CD8-positive, alpha-beta memory T cell (primary cell): ENCODE measurements at places on chromosomes 4 and X. TPM values are rescaled to one million over a fixed set of nuclear protein-coding genes. Genes with fewer than 3 reads are reported as not detected.

DNA sequence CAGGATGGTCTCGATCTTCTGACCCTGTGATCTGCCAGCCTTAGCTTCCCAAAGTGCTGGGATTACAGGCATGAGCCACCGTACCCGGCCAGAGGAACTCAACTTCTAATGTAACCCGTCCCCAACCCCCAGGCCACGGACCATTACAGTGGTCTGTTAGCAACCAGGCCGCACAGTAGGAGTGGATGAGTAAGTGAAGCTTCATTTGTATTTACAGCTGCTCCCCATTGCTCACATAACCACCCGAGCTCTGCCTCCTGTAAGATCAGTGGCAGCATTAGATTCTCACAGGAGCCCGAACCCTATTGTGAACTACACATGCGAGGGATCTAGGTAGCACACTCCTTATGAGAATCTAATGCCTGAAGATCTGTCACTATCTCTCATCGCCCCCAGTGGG is 119.6 kb downstream of the SHROOM3 start:
- H3K27me3 ChIP-seq: peaks cover 4% of the 10 kb centered on the region
- no peak for DNase-seq
- H3K27ac ChIP-seq: no peak overlapping the region
- H3K4me3 ChIP-seq: no peak overlapping the region

RAB40AL gene
- total RNA-seq: 0.49 TPM

DNA sequence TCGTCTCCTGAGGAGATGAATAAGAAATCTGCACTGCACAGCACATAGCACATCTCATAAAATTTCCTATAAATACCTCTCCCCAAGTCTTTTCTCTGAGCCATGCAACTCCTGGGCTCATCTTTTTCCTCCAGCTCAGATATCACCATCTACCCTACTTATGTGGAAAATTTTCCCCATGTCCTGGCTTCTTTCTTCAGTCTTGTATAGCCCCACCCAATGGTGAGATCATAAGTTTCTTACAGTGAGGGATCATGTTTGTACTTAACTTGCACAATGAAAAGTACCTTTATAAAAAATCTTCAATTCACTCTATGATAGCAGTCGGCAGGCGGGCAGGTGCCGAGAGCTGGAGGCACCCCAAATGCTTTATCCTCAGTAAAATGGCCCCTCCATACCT is 198.6 kb upstream of the S100G start:
- H3K27ac ChIP-seq: no peak overlapping the region
- no peak overlapping the region for H3K4me3 ChIP-seq
- no peak for DNase-seq
- no peaks in the 10 kb centered on the region for H3K36me3 ChIP-seq

DNA sequence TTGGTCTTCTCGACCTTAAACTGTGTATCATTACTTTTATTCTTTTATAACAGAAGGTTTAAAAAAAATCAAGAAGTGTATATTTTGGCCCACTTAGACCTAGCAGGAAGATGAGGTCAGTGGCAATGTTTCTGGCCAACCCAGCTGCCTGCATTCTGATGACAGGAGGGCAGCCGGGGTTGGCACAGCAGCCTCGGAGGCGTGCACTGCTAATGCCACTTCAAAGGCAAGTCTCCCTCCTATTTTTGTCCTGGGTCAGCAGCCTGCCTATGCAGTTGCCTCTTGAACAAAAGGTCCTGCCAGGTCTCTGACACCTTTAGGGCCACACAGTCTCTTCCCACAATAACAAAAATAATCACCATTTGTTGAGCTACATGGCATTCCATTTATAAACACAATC is 89.4 kb upstream of the MYOZ2 start:
- no peak overlapping the region for H3K27ac ChIP-seq
- no peak overlapping the region for H3K4me3 ChIP-seq
- no peak for DNase-seq
- H3K27me3 ChIP-seq: no peaks in the 10 kb centered on the region
- peaks cover 4% of the 10 kb centered on the region for H3K4me1 ChIP-seq

- H3K4me3 ChIP-seq: peak overlapping the region; percentile 26
- peaks cover 52% of the 10 kb centered on the region for H3K4me1 ChIP-seq
- H3K27ac ChIP-seq: no peak overlapping the region
- no peak for DNase-seq
These were observed 52.7 kb downstream of the IRF2 start for GRCh38 chr4:184421533-184422155.

GPRASP1 gene
- total RNA-seq: 4.2 TPM

- no peaks in the 10 kb centered on the region for H3K36me3 ChIP-seq
- no peak overlapping the region for H3K4me3 ChIP-seq
- H3K4me1 ChIP-seq: no peaks in the 10 kb centered on the region
- no peak for DNase-seq
These were observed 56.6 kb downstream of the AMELX start for GRCh38 chrX:11349661-11350337.

- no peaks in the 10 kb centered on the region for H3K4me1 ChIP-seq
- H3K27ac ChIP-seq: no peak overlapping the region
- H3K4me3 ChIP-seq: no peak overlapping the region
- no peaks in the 10 kb centered on the region for H3K36me3 ChIP-seq
- no peak for DNase-seq
- no peaks in the 10 kb centered on the region for H3K27me3 ChIP-seq
These were observed 125.3 kb upstream of the LNX1 start for GRCh38 chr4:53716471-53717063.

RBM47 gene
- total RNA-seq: 1.4 TPM

CTAG2 gene
- 47.3 TPM for total RNA-seq

SLC6A8 gene
- 1.0 TPM for total RNA-seq

PAGE1 gene
- not detected for total RNA-seq

PCDH19 gene
- not detected for total RNA-seq

DNA sequence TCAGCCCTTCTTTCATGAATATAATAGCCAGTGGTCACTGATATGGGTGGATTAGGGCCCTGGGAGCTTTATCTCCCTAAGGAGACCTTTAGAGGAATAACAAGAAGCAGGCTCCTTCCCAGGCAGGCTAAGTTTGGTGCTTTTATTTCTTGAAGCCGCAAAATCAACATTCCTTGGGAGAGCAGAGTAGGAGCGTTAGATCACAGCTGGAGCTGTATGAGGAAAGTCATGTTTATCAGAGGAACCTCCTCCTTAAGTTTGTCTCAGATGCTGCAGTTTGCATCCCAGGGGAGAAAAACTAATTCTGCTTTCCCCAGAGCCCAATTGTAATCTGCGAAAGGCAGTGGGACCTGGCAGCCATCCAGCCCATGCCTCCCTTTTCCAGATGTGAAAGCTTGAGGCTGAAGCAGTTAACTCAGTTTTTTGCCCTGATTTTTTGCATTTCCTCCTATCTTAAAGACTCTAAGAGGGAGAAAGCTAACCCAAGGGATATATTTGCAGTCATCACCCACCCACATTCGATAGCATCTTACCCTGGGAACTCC is 186.0 kb upstream of the FRMPD4 start:
- no peaks in the 10 kb centered on the region for H3K27me3 ChIP-seq
- no peak for DNase-seq
- H3K36me3 ChIP-seq: no peaks in the 10 kb centered on the region
- H3K27ac ChIP-seq: no peak overlapping the region

RBM46 gene
- not detected for total RNA-seq

ADRA2C gene
- total RNA-seq: not detected

GRCh38 chr4:112282860-112283667 is 2.6 kb downstream of the TIFA start:
- no peaks in the 10 kb centered on the region for H3K27me3 ChIP-seq
- no peak overlapping the region for H3K27ac ChIP-seq
- no peaks in the 10 kb centered on the region for H3K36me3 ChIP-seq
- H3K4me3 ChIP-seq: no peak overlapping the region
- H3K4me1 ChIP-seq: peaks cover 43% of the 10 kb centered on the region

DNA sequence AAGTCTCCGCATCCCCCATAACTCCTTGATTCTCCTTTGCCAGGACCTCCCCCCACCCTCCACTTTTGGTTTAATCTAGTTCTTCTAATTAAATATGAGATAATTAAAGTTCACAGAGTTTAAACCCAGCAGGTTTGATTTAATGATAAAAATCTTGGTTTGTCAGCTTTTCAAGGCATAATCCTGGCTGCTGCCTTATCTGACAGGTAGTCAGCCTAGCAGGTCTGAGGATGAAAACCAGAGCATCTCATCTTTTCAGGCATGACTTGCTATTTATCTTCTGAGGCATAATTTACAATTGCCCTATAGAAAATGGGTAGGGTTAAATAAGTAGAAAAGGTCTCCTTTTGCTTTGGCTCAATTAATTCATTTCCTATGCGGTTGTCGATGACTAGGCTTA is 591.2 kb downstream of the RPA4 start:
- H3K36me3 ChIP-seq: no peaks in the 10 kb centered on the region
- no peak for DNase-seq
- H3K4me1 ChIP-seq: no peaks in the 10 kb centered on the region

GRCh38 chr4:15771216-15772058 is 6.7 kb upstream of the CD38 start:
- peaks cover 43% of the 10 kb centered on the region for H3K4me1 ChIP-seq
- DNase-seq: no peak
- no peak overlapping the region for H3K4me3 ChIP-seq
- H3K36me3 ChIP-seq: no peaks in the 10 kb centered on the region
- no peaks in the 10 kb centered on the region for H3K27me3 ChIP-seq

DNA sequence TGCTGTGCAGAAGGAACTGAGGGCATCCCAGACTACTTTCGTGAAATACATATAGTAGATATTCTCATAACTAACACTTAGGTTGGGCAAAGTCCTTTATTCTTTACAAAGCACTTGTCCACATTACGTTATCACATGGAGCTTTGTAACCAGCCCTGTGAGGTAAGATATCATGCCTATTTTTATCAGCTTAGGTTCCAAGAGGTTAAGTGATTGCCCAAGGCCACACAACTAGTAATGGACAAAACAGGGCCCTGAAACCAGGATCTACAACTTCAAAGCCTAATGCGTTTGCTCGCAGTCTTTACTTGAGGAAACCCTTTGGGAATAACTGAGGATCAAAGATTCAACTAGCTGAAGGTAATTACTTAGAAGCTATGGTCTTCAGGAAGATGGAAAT is 261.5 kb downstream of the GPC3 start:
- no peaks in the 10 kb centered on the region for H3K4me1 ChIP-seq
- DNase-seq: no peak
- no peak overlapping the region for H3K27ac ChIP-seq
- no peak overlapping the region for H3K4me3 ChIP-seq
- H3K36me3 ChIP-seq: no peaks in the 10 kb centered on the region

- DNase-seq: no peak
- H3K4me3 ChIP-seq: no peak overlapping the region
- H3K27ac ChIP-seq: no peak overlapping the region
- no peaks in the 10 kb centered on the region for H3K36me3 ChIP-seq
- H3K27me3 ChIP-seq: no peaks in the 10 kb centered on the region
These were observed 138.3 kb upstream of the PUDP start for GRCh38 chrX:7286168-7286837.

- no peaks in the 10 kb centered on the region for H3K36me3 ChIP-seq
- DNase-seq: no peak
- peaks cover 6% of the 10 kb centered on the region for H3K4me1 ChIP-seq
- peak overlapping the region; percentile 99 for H3K27ac ChIP-seq
These were observed 772 bp downstream of the EOLA1 start for GRCh38 chrX:149541521-149542047.

- no peak overlapping the region for H3K27ac ChIP-seq
- H3K36me3 ChIP-seq: no peaks in the 10 kb centered on the region
- no peaks in the 10 kb centered on the region for H3K27me3 ChIP-seq
- H3K4me1 ChIP-seq: no peaks in the 10 kb centered on the region
- no peak for DNase-seq
- H3K4me3 ChIP-seq: no peak overlapping the region
These were observed 16.9 kb downstream of the ACOT9 start for GRCh38 chrX:23726191-23726590.

DNA sequence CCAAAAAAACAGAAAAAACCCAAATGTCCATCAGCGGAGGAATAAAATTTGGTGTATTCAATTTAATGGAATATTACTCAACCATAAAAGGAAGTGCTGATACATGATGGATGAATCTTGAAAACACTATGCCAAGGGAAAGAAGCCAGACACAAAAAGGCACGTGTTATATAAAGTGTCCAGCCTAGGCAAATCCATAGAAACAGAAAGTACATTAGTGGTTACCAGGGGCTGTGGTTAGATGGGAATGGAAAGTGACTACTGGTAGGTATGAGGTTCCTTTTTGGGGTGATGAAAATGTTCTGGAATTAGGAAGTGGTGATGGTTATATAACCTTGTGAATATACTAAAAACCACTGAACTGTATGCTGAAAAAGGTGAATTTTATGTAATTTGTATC is 3.5 kb upstream of the CDKL2 start:
- DNase-seq: no peak
- no peak overlapping the region for H3K4me3 ChIP-seq

DNA sequence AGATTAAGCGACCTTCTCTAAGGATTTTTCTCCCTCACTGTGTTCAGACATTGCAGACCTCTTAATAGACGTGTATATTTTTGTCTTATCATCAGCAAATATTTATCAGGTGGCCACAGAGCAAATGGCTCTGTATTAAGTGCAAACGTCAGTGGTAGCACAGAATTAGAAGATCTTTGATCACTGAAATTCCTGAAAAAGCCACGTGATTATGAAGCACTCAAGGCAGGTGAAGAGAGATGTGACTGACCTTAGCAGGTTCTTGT is 105.9 kb upstream of the TBC1D9 start:
- no peak for DNase-seq

SMIM10 gene
- 1.3 TPM for total RNA-seq

TSC22D3 gene
- total RNA-seq: 47.3 TPM

NEUROG2 gene
- total RNA-seq: not detected
